ENCODE measurements at places on chromosomes 1 and 21.
A peak's percentile ranks its signal among the peaks of the same experiment; 100 is the strongest.

DNA sequence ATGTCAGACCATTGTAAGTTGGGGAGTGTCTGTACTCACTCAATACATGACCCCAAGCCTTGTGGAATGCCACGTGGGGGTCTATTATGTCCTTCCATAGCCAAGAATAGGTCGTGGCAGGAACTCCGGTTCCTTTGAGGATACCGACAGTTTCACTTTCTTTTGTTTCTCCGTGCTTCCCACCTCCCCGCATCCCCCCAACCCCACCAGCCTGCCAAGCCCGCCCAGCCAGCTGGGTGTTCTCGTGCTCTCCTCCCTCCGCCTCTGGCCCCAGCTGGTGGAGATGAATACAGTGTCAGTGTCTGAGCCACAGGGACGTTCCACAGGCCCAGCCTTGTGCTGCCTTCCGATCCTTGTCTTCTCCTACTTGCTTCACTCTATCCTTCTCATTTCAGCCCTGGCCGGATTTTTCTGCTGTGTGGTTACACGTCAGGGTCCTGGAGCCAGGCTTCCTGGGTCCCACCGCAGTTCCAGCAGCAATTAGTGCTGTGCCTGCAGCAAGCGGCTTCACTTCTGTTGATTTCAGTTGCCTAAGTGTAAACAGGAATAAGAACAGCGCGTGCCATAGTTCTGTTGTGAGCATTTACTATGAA lies 4.1 kb upstream of the AGTRAP start:
- peak; percentile 92 for DNase-seq

GRCh38 chr1:10646347-10646861 lies 150.0 kb downstream of the CASZ1 start:
- DNase-seq = no peak

DNA sequence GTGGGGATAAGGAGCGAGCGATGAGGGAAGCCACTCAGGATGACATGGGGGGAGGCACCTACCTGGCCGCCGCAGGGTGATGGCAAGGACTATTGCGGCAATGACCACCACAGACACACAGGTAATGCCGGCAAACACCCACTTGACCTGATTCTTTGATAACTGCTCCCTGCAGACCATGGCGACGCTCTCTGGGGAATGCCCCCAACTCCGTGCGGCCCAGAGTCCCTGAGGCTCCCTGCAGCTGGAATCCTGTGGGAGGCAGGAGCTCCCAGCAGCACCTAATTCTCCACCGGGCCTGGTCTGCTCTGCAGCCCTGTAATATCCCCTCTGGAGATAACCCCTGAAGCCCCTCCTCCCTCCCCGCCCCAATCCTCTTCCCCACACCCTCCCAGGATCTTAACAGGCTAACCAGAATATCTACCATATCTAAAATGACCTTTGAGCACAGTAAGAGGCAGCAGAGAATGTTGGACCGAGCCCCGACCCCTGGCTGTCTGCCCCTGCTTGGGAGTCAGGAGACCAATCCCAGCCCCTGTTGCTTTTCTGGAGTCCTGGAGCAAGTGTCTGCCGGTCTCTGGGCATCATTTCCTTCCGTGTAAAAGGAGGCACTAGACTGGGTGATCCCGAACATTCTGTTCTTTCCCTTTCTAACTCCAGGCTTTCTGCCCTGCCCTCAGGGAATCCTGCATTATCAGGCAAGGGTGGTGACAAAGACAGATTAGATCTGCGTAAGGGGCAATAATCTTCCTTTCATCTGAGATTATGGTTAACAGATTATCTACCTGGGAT lies at the start of gene FAM151A:
Gene FAM151A, minus strand, starts transcription at position 310 of the 792 bp plus-strand sequence. Its CDS starts 130 bp downstream, at position 180.
- no peak for DNase-seq

- DNase-seq = no peak
These were observed 90.2 kb upstream of the TSPAN2 start for GRCh38 chr1:115179397-115180079.

DNA sequence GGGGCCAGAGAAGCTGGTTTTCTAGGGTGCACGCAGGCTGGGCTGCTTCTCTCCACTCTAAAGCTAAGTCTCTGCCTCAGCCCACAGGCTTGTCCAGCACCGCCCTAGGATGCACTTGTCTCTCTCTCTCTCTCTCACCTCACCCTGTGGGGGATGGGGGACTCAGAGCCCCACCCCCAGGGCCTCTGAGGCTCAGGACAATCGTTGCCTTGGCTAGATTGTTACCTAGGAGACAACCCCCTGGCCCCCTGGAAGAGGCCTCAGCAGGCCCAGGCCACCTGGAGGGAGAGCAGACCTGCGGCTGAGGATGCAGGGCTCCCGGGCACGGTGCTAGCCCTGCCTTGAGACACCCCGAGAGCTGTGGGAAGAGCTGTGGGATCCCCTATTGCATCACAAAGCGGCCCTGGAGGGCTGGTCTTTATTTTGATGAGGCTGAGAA lies at the start of gene ACTRT2:
Gene ACTRT2, plus strand, starts transcription at position 235 of the 439 bp plus-strand sequence. CDS start 220 bp downstream, outside the sequence.
- DNase-seq = no peak
